ENCODE measurements at places on chromosomes 7 and 10.

GRCh38 chr10:102643336-102644065, 778 bp upstream of the TRIM8 start:
- no peak for DNase-seq

GRCh38 chr10:87546210-87546609, 41.5 kb downstream of the MINPP1 start:
- no peak for DNase-seq

GRCh38 chr10:21314111-21314626, 211.3 kb downstream of the SKIDA1 start:
- no peak for DNase-seq

- DNase-seq, result no peak
These were observed 42.3 kb downstream of the AKR1E2 start for GRCh38 chr10:4868357-4868657.

DNA sequence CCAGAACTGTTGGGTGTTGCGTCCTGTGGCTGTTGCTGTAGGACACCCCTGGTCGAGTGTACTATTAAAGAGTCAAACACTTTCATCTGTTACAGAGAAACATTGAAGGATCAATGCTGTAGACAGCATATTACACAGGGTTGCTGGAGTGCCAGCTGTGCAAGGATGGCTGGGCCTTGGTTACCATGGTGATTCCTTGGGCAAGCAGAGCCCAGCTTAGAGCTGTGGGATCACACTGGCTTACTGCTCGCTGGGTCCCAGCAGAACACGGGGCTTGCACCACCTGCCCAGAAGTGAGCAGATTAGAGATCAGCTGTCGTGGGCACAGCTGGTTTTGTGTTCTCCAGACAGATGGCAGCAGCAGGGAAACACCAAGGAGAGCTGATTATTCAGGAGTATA, 76.0 kb downstream of the GPR141 start:
- peak; percentile 95 for DNase-seq

DNA sequence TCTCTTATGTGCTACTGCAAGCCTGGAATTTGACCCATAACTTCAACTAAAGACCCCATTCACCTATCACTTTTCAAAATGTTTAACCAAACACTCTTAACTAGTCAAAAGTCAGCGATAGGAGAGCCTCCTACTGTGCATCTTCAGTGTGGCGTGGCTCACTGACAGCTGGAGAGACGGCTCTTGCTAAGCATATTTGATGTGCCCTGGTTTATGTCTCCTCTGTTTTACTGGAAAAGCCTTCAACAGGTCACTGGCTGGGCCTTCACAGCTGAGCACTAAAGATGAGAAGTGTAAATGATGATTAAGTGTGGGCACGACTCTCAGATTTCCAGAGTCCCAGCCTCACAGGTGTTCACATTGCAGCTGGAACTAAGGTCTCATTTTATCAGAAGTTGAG, 472.1 kb downstream of the SEMA3D start:
- no peak for DNase-seq

GRCh38 chr7:51778121-51778520, 461.5 kb upstream of the COBL start:
- DNase-seq, result peak; percentile 29

- no peak for DNase-seq
These were observed 237.3 kb downstream of the AHR start for GRCh38 chr7:17535776-17536175.

DNA sequence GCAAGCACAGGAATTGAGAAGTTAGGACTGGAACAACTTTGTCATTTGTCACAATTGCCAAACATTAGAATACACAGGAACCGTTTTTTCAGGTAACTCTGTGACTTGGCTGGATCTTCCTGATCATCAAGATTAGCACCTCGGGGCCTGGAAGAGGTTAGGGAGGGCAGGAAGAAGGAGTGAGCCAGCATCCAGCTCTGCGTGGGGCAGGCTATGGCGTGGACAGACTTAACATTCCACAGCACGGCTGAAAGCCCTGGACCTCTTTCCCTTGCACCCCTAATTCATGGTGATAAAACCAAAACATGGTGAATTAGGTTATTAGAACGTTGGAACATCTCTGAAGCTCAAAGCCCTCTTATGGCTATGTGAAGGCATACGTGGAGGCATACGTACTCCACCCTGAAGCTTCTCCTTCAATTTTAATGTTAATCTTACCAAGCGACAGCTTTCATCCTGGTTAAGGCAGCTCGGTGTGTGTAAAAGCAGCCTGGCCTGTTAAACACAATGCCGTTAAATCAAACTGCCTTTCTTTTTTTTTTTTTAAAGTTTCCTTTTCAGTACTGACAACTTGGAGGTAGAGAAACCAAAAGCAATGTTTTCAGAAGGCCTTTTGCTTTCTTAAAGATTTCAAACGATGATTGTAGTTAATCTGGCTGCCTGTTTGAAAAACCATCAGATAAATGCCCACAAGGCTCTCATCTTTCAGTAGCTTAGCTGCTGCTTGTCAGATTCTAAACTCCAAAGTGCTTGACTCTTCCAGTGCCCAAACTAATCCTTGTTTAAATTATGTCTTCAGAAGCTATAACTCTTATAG, 4.5 kb downstream of the GRK5 start:
- DNase-seq, result peak; percentile 21

GRCh38 chr7:124945680-124946079, 16.1 kb upstream of the POT1 start:
- DNase-seq, result no peak

DNA sequence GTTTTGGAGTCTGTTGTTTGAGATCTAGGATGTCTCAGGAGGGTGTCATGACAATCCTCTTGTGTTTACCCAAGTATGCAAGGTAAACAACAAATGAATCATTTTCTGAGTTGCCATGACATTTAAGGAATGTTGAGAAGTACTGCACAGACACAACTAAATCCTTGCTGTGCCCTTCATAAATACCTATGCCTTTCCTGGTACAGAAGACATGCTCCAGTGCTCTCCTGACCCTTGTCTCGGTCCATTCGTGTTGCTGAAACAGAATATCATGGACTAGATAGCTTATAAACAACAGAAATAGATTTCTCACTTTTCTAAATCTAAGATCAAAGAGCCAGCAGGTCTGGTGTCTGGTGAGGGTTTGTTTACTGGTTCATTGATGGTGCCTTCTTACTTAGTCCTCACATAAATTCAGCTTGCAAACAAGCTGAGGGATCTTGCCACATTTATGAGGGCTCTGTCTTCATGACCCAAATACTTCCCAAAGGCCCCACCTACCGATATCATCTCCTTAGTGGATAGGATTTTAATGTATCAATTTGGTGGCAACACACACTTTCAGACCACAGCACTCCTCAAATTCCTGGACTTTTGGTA, 341.8 kb upstream of the SEMA3A start:
- DNase-seq, result no peak

DNA sequence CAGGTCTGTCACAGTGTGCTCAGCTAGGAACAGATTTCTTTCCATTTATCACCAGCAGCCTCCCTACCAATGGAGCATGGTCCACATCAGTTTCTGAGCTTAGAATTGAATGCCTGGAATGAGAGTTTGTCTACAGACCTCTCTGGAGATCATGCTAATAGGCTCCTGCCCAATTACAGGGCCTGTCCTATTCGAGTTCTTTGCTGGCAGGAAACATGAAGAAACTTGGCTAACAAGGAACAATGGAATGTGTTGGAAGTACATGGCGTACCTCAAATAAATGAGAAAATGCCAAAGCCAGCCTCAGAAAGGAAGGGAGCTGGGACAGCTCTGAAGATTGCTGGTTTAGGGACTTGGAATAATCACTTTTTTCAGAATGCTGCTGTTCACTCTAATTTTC, 186.0 kb upstream of the AKR1E2 start:
- no peak for DNase-seq

DNA sequence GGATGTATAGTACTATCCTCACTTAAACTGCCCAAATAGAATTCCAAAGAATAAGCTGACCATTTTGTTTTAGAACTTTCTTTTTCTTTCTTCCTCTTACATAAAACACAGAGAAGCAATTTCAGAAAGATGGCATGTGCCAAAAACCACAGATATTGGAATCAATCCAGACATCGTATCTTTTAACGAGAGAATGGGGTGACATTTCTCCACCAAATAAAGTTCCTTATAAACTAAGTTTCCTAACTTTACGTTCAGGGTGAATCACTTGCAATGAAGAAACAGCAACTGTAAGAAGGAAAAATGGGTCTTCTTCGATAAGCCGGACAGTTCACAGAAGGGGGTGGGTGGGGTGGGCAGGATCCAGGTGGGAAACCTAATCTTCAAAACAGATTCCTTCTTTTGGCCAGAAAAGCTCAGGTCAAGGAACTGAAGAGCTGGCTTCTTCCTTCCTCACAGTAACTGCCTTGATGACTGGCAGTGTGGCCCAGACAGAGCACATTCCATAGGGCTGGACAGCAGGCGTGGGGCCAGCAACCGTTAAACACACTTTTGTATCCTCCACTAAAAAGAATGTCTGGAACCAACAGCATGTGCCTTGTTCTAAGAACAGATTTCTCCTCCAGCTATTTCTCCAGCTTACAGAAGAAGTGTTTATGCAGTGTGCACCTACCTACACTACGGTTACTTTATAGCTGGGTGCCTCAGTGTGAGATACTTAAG, 31.5 kb downstream of the CREB3L2 start:
- no peak for DNase-seq

Measured in NCI-H524 treated with DMSO at 0.1 percent for 48 hours (cell line).